ENCODE measurements at places on chromosomes 5 and 9.

- no peak for DNase-seq
These were observed 44.2 kb upstream of the MAST4 start for GRCh38 chr5:66551945-66552344.

- no peak for DNase-seq
These were observed 243.8 kb upstream of the WWC1 start for GRCh38 chr5:168047669-168048111.

DNA sequence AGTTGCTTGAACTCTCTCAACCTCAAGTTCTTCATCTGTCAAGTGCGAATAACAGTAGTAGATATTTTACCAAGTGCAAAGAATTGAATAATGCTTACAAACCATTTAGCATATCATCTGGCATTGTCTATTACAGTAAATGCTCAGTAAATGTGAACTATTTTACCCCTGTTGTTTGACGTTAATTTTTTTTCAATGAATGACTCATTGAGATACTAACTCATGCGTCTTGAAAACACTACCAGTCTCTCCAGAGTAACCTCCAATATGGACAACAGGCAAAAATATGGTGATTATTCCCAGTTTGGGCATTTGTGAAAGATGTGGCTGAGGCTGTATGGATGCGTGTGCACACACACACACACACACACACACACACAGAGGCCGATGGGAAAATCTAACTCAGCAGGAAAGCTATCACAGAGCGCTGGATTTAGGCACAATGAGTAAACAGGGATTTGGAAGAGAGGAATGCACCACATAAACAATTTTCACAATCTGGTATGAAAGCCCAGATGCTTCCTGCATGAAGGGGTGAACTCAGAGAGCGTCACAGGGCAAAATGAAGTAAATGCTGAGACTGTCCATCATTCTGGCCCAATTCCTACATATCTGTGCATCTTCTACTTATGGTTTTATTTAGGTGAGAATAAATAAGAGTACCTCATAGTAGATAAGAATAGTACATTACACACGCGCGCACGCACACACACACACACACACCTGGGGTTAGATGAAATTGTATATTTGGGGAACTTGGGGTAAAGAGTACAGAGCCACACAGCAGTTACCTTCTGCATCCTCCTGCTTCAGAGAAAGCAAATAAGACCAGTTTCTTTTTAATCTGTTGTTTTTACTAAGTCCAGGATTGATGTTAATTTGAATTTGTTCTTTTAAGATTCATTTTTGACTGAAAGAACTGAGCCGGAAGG is 128.7 kb downstream of the PALM2AKAP2 start:
- no peak for DNase-seq

GRCh38 chr5:177113566-177114424 is 19.8 kb upstream of the NSD1 start:
- DNase-seq: peak; percentile 77

DNA sequence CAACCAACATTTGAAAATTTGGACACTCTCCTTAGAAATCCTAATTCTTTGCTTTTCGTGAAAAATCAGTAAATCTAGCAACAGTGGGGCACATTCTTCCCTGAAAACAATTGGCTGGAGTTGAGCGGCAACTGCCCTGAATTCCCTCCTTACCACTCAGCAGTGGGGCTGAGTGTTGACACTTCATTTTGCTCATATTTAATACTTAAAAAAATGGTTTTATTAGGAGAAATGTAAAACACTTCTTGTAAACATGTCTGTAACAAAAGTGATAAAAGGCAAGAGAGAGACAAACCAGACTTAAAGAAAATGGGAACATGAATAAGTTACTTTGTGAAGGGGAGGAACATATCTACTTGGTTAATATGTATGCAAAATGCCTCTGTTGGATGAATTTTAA is 193.5 kb downstream of the CNTLN start:
- DNase-seq: no peak

- DNase-seq: peak; percentile 35
These were observed 2031.2 kb upstream of the CDH6 start for GRCh38 chr5:29162297-29162696.

- no peak for DNase-seq
These were observed 88.3 kb downstream of the PHF2 start for GRCh38 chr9:93664549-93665120.
